Stimulated activated CD4-positive, alpha-beta T cell treated with anti-CD3 and anti-CD28 coated beads, Interleukin-1b, Interleukin-23, amount 100 ng/mL, for 24 hours (primary cell): ENCODE measurements at places on chromosomes 2 and 18.

DNA sequence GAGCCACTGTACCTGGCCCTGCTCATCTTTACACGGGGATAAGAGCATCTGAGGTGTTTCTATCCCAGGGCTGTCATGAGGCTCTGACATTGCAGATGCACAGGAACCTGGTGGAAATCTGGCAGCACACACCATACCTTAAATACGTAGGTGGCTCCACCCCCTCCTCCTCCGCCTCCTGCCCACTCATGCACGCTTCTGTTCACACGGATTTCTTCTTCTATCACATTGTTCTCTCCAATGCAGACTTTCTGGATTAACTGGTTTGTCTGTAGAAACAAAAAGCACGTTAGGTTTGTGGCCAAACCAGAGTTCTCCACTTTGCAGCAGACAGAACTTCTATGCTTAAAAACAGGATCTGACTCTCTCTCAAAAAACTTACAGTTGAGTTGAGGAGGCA, 118.2 kb downstream of the CLIP4 start:
- DNase-seq: no peak

GRCh38 chr2:205800773-205801172, 118.5 kb downstream of the NRP2 start:
- DNase-seq: no peak

GRCh38 chr2:227310756-227311110, 14.3 kb upstream of the MFF start:
- no peak for DNase-seq

DNA sequence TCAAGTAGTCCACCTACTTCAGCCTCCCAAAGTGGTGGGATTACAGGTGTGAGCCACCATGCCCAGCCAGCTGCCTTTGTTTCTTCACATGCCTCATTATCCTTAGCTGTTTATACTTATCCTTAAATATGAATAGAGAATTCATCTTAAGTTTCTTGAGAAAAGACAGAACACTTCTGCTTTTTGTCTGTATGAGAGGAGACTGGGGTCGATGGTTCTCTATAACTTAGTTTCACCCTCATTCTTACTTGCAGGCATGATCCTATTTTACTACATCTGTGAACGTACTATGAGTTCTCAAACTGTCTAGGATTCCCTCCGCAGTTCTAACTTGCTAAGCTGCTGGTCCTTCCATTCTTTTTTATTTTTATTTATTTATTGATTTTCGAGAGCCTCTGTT, 20.4 kb downstream of the PPM1B start:
- no peak for DNase-seq

- no peak for DNase-seq
Observed at GRCh38 chr18:65235966-65236624, 514.7 kb upstream of the CDH7 start.

GRCh38 chr2:108945969-108946368, 43.1 kb downstream of the EDAR start:
- DNase-seq: no peak

- no peak for DNase-seq
Observed at GRCh38 chr2:10544252-10544651, 96.1 kb upstream of the ODC1 start.
